Left colon (tissue), 2 donors: ENCODE measurements at places on chromosomes 2 and 18. TPM values are rescaled to one million over a fixed set of nuclear protein-coding genes. Genes with fewer than 3 reads are reported as not detected.

DNA sequence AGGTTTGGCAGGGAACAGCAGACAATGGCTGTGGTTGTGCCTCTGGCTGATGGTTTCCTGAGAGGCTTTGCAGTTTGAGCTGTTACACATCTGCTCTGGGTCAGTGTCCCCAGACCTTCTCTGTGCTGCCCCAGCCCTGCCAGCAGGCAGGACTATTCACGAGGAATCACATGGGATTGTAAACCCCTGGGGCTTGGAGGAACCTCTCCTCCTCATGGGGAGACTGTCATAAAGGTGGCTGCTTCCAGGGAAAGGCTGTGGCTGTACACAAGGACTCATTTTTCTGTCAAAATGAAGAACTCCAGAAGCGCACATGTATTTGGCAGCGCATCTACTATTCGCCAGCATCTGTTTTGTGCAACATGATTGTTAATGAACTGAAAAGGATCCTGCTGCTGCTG is 142.6 kb upstream of the CYP1B1 start:
- DNase-seq, result peak; percentile 37

The LDLRAD4 gene
- total RNA-seq, result 49.0 TPM

The AQP12B gene
- 2.4 TPM for total RNA-seq

The TMEM178A gene
- total RNA-seq, result 1.6 TPM

DNA sequence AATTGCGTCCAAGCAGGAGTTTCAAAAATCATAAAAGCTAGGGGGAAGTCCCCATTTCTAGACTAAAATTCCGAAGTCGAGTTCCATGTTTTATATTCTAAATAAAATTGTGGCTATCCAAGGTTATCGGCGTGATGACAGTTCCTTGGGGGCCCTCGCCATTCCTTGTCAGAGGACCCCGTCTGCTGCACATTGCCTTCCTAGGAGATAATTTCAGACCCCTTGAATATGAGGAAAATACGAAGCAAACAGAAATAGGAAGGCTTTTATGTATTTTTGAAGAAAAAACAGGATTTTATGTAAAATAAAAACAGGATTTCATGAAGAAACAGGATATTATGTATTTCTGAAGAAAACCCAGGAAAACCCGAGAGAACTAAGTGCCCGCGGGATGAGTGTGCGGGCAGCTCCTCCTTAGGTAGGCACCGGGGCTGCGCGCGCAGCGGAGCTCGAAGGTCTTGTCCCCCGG is 465 bp upstream of the PLEKHA3 start:
- no peak for DNase-seq

GRCh38 chr2:235614900-235615712 is 121.3 kb downstream of the AGAP1 start:
- DNase-seq, result no peak

DNA sequence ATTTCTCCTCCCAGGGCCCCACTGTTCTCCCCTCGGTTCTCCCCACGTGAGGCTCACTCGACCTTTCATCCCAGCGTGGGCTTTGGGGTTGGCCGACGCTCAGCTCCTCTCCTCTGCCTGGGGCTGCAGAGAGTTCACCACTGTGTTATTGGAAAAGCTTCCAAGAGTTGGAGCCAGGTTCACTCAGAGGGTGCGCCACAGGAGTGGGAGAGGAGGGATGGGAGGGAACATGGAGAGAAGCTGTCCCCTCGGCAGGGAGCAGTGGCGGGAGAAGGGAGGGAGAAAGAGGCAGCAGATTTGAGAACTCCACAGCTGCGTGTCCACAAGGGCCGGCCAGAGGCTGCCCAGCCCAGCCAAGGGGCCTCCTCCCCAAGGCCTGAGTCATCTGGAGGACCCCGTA is 197.1 kb upstream of the SMAD2 start:
- no peak for DNase-seq

The CRYGD gene
- total RNA-seq, result not detected

- no peak for DNase-seq
Observed at GRCh38 chr2:178908810-178909209, 101.6 kb upstream of the TTN start.

DNA sequence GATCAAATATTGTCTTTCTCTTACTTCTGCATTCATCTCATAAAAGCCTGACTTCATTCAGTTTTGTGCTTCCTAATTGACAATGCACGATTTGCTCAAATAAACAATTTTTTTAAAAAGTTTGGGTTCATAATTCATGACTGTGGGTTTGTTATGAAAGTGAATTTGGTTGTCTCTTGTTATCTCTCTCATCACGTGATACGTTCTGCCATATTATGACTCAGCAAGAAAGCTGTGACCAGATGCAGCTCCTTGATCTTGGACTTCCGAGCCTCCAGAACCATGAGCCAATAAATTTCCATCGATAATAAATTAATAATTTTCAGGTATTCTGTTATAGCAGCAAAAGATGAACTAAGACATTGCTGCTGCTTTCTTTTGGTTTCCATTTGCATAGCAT is 156.5 kb upstream of the LRATD1 start:
- DNase-seq, result no peak

DNA sequence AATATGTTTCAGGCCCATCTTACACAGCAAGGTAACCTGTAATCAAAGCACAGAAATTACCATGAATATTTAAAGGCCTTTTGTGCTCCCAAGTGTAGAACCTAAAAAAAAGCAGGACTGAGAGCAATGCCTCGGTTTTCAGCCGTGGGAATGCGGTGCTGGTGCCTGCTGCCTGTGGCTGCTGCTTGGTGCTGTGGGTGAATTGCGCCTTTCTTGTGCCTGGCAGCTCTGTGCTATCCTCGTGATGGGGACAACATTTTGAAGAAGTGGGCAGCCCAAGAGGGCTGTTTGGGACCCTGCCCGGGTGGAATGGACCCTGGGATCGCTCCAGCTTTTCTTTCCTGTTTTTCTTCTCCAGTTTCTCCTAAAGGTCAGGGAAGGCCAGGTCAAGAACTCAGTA is 91.2 kb downstream of the ASAP2 start:
- no peak for DNase-seq

The ZEB2 gene
- 41.1 TPM for total RNA-seq

DNA sequence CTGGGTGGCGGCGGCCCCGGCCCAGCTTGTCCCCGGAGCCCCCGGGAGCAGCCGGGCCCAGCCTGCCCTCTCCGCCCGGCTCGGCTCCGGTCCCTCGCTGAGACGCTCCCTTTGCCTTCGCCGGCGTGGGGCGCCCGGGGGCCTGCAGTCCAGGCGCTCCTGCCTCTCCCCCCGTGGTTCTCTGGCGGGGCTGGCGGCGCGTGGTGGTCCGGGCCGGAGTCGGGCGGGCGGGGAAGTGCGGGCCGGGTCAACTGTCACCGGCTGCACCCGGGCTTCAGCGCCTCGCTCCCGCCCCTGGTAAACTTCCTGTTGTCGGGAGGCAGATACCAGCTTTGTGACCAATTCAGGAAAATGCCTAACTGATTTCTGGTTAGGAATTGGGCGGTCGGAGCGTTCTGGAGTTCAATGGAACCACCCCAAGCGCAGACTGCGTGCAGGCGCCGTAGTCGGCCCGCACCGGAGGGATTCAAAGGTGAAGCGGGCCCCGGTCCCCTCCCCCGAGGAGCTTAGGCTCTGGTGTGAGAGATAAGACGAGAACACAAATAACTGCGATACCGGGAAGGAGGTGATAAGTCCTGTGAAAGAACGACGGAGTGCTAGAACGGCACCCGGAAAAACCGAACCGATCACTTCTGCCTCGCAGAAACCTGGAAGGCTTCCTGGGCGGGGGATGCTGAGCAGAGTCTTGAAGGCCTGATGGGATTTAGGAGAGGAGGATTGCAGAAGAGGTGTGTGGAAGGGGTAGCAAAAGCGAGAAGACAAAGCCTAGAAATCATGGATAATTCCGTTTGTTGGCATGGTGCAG is 891 bp downstream of the CAB39 start:
- DNase-seq, result peak; percentile 46

The RAB6C gene
- total RNA-seq, result not detected

The KLHL30 gene
- total RNA-seq, result 0.18 TPM

The ELOA2 gene
- total RNA-seq, result not detected

- DNase-seq, result peak; percentile 58
Observed at GRCh38 chr2:148994341-148994740, 44.2 kb upstream of the LYPD6B start.

DNA sequence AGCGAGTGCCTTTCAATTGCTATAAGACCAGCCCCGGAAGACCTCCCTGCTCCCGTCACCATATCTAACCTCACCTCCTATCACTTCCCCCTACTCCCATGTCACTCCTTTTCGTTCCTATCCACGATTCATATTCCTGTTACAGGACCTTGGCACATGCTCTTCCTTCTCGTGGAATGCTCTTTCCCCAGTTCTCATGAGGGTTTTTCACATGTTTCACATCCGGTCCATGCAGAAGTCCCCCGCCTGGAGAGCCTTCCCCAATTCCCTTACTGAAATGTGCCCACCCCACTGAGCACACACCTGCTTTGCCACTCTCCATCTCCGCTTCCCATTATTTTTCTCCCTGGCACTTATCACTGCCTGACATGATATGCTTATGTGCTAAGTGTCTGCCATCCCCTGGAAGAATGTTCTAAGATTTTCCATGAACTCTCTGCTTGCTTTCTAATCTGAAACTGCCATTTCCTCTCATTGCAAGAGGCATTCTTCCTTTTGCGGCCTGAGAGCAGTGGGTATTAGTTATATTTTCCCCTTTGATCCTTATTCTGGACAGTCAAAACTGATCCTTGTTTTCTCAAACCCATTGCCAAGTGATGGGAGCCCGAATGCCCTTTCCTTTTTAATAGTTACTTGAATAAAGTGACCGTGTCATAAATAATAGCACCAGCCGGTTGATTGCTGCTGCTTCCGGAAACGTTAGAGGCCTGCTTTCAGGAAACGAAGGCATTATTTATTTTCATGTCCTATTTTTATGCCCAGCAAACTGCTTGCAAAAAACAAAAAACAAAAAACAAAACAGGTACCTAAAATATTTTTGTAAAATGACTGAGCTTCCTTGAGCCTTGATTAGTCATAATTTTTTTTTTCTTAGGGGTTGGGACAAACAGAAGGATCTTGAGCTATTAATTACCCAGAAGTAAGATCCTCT is 127.9 kb downstream of the ZNF532 start:
- DNase-seq, result no peak

The RPS27A gene
- 656 TPM for total RNA-seq

- no peak for DNase-seq
Observed at GRCh38 chr2:138485019-138485418, 16.6 kb upstream of the SPOPL start.

The MARCHF4 gene
- total RNA-seq, result 0.37 TPM

GRCh38 chr2:231181860-231182512 is 16.4 kb upstream of the ARMC9 start:
- DNase-seq, result peak; percentile 69

DNA sequence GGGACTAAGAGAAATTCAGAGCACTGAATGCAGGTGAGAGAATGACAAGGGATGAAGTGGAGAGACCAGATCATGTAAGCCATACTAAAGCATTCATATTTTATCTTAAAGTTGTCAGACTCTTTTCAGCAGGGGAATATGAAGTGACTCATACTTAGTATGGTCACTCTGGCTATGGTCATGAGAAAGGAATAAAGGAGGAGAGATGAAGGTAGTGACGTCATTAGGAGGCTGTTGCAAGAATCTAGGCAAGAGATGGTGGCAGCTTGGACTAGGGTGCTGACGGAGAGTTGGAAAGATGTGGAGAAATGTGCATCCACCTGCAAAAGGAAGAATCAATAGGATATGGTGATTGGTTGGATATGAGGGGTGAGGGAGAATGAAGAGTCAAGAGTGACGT is 203.2 kb upstream of the ACVR2A start:
- DNase-seq, result no peak

The STAT4 gene
- total RNA-seq, result 1.7 TPM

DNA sequence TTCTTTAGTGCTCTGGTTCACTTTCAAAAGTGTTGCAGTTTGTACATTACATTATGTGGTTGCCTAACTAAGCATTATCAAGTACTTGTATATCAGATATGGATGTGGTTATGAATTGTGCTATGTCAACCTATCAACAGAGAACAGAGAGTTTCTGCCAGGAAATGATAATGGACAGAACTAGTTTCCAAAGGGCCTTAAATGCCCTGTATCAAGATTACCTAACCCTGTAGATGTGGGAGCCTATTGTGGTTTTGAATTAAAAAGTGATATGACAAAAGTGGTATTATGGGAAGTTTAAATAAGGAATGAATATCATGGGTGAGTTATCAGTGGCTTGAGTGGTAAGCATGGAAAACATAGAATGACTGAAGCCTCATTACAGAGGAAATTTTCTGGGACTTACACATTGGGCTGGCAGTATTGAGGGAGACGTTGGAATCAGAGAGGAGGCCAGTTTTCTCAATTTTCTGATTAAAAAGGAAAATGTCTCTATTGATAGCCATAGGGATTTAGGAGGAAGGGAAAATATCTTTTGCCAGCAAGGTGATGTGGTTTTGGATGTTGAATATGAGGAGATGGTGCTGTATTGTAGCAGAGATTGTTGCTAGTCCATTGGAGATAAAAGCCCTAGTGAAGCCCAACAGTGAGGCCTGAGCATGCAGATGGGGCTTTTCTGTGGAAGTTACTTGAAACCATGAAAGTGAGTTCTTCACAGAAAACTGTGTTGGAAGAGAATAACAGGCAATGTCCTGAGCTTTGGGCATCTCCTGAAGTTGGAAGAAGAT is 140.7 kb downstream of the TTC27 start:
- no peak for DNase-seq

The SEMA4F gene
- total RNA-seq, result 3.8 TPM

The HOXD13 gene
- 0.14 TPM for total RNA-seq

DNA sequence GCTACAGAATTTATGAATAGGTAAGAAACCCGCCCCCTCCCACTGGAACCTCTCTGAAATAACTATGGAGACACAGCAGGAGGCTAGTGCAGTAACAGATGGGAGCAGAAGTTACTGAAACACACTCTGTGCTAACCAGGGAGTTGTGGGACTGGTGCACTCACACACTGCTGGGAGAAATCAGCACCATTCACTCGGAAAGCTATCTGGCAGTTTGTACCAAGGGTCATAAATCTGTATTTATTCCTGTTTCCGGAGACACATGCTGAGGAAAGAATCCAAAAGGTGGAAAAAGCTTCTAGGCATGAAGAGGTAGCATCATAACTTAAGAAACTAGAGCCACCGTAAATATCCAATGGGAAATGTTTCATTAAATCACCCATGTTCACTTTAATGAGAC is 39.9 kb downstream of the TGFA start:
- no peak for DNase-seq

The GLS gene
- total RNA-seq, result 63.3 TPM

The CLEC4F gene
- 0.11 TPM for total RNA-seq

DNA sequence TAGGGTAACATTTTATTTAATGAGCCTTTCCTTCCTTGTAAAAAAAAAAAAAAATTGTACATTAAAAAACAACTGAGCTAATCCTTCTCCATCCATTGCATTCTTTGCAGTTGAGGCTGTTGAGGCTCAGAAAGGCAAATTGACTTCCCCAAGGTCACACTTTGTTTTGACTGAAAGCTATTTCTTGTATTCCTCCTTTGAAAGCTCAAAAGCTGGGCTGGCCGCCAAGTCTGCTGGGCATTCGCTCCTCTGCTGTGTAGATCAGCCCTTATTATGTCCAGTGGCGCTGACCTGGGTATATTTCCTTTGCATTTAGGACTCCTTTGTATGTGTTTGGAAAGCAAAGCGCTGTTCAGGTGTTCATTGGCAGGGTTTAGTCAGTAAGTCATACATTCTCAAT is 44.0 kb downstream of the SGPP2 start:
- DNase-seq, result peak; percentile 16

The RTP5 gene
- total RNA-seq, result not detected
